Osteocyte (in vitro differentiated cells): ENCODE measurements at places on chromosomes 5 and 9. TPM values are rescaled to one million over a fixed set of nuclear protein-coding genes. Genes with fewer than 3 reads are reported as not detected.

- H3K4me1 ChIP-seq = no peaks in the 10 kb centered on the region
- no peak for DNase-seq
- no peaks in the 10 kb centered on the region for H3K27me3 ChIP-seq
Measured at GRCh38 chr9:135608999-135609317, 30.4 kb downstream of the GLT6D1 start.

GRCh38 chr5:123785162-123786071, 273.4 kb downstream of the CSNK1G3 start:
- H3K27me3 ChIP-seq = no peaks in the 10 kb centered on the region
- H3K27ac ChIP-seq = no peak overlapping the region
- no peaks in the 10 kb centered on the region for H3K4me1 ChIP-seq

DNA sequence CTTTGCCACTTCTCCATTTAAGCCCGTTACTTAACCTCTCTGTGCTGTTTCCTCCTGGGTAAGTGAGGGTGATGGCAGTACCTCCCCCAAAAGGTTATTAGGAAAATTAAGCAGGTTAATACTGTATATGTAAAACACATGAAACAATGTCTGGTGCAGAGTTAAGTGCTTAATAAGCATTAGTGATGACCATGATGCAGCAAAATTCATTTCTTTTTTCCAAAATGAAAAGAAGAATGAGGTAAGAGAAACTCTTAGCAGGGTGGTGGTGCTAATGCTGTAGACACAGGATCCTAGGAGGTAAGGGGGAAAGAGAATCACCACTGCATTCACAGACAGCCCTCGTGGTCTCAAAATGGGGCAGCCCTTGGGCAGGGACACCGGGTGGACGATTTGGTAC, 115.1 kb upstream of the RAI14 start:
- H3K4me3 ChIP-seq = no peak overlapping the region
- H3K4me1 ChIP-seq = peaks cover 6% of the 10 kb centered on the region
- peaks cover 4% of the 10 kb centered on the region for H3K27me3 ChIP-seq

GRCh38 chr5:82684659-82685058, 392.5 kb downstream of the TMEM167A start:
- DNase-seq = no peak
- H3K27ac ChIP-seq = no peak overlapping the region
- H3K36me3 ChIP-seq = no peaks in the 10 kb centered on the region
- H3K4me1 ChIP-seq = no peaks in the 10 kb centered on the region
- H3K4me3 ChIP-seq = no peak overlapping the region

DNA sequence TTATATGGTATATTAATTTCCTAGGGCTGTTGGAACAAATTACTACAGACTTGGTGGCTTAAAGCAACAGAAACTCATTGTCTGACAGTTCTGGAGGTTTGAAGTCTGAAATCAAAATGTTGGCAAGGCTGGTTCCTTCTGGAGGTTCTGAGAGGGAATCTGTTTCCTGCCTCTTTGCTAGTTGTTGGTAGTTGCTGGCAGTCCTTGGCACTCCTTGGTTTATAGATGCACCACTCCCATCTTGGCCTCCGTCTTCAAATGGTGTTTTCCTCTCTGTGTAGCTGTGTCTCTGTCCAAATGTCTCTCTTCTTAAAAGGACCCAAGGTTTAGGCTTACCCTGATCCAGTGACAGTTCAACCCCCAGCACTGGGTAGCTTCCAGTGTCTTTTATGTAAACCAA, 17.5 kb downstream of the MELK start:
- no peaks in the 10 kb centered on the region for H3K27me3 ChIP-seq
- no peak overlapping the region for H3K4me3 ChIP-seq
- peaks cover 6% of the 10 kb centered on the region for H3K36me3 ChIP-seq
- no peak overlapping the region for H3K27ac ChIP-seq
- DNase-seq = no peak

- peaks cover 52% of the 10 kb centered on the region for H3K36me3 ChIP-seq
- no peak overlapping the region for H3K4me3 ChIP-seq
- H3K4me1 ChIP-seq = no peaks in the 10 kb centered on the region
Measured at GRCh38 chr9:132894862-132895835, 16.5 kb downstream of the SPACA9 start.

GRCh38 chr9:86953181-86953580, 5.9 kb upstream of the GAS1 start:
- H3K27ac ChIP-seq = no peak overlapping the region
- H3K4me1 ChIP-seq = peaks cover 19% of the 10 kb centered on the region
- no peak for DNase-seq
- H3K36me3 ChIP-seq = peaks cover 17% of the 10 kb centered on the region
- H3K27me3 ChIP-seq = no peaks in the 10 kb centered on the region
- no peak overlapping the region for H3K4me3 ChIP-seq

GRCh38 chr9:131410044-131410491, 16.2 kb downstream of the PRRC2B start:
- H3K36me3 ChIP-seq = no peaks in the 10 kb centered on the region
- H3K4me1 ChIP-seq = peaks cover 72% of the 10 kb centered on the region
- no peaks in the 10 kb centered on the region for H3K27me3 ChIP-seq

GRCh38 chr9:127776195-127776923, 2.1 kb downstream of the SH2D3C start:
- H3K36me3 ChIP-seq = no peaks in the 10 kb centered on the region
- H3K4me3 ChIP-seq = no peak overlapping the region
- peaks cover 15% of the 10 kb centered on the region for H3K4me1 ChIP-seq
- H3K27me3 ChIP-seq = no peaks in the 10 kb centered on the region
- DNase-seq = no peak
- no peak overlapping the region for H3K27ac ChIP-seq

- H3K4me3 ChIP-seq = no peak overlapping the region
- DNase-seq = no peak
- peaks cover 30% of the 10 kb centered on the region for H3K27me3 ChIP-seq
- no peak overlapping the region for H3K27ac ChIP-seq
Measured at GRCh38 chr5:112604732-112605630, 132.7 kb upstream of the APC start.

GRCh38 chr9:21777701-21778100, 24.7 kb upstream of the MTAP start:
- no peak overlapping the region for H3K27ac ChIP-seq
- H3K36me3 ChIP-seq = no peaks in the 10 kb centered on the region
- DNase-seq = no peak
- H3K4me1 ChIP-seq = no peaks in the 10 kb centered on the region
- H3K4me3 ChIP-seq = no peak overlapping the region

The MPDZ gene
- 51.9 and 56.1 TPM in 2 replicates for total RNA-seq

The DAPK1 gene
- total RNA-seq = 294 and 304 TPM in 2 replicates

The GTF3C4 gene
- total RNA-seq = 21.2 and 22.7 TPM in 2 replicates

The SNCB gene
- total RNA-seq = not detected in 2 replicates

The MOB3B gene
- 7.5 and 7.6 TPM in 2 replicates for total RNA-seq

The SLC6A18 gene
- not detected in 2 replicates for total RNA-seq
